ENCODE measurements at places on chromosomes 13 and 19.

GRCh38 chr19:57075801-57076492 is 43.8 kb upstream of the USP29 start:
- no peak for DNase-seq

- DNase-seq: no peak
These were observed 65.9 kb downstream of the ENOX1 start for GRCh38 chr13:43720780-43721397.

DNA sequence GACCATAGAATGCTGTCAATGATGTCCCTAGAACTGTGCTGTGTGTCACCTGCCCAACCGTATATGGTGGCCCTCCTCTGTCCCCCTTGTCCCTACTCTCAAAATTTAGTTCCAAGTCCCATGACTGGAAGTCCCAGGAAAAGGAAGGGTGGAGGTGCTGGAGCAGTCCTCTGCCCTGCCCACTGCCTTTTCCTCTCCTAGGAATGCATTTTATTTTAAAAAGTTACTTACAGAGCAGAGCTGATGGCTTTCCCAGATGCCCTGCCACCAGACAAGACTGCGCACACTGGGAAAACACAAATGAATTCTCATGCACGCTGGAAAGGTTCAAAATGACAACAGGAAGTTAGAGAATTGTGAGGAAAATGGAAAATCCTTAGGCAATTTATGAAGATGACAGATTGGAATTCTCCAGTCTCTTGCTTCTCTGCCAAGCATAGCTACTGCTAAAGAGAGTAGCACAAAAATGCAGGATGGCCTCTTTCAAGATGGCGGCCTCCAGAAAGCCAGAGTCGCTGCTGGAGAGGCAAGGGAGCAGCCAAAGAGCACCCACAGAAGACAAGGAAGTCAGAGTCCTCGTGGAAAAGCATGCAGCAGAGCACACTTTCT is 117.1 kb upstream of the TSC22D1 start:
- DNase-seq: no peak

DNA sequence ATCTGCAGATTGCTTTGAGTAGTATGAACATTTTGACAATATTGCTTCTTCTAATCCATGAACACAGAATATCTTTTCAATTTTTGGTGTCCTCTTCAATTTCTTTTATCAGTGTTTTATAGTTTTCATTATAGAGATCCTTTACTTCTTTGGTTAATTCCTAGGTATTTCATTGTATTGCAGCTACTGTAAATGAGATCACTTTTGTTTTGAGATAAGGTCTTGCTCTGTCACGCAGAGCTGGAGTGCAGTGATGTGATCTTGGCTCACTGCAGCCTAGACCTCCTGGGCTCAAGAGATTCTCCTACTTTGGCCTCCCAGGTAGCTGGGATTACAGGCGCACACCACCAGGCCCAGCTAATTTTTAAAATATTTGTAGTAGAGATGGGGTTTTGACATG is 9.8 kb downstream of the CYP2A7 start:
- DNase-seq: no peak

GRCh38 chr13:60135344-60135743 is 28.4 kb downstream of the DIAPH3 start:
- DNase-seq: no peak

DNA sequence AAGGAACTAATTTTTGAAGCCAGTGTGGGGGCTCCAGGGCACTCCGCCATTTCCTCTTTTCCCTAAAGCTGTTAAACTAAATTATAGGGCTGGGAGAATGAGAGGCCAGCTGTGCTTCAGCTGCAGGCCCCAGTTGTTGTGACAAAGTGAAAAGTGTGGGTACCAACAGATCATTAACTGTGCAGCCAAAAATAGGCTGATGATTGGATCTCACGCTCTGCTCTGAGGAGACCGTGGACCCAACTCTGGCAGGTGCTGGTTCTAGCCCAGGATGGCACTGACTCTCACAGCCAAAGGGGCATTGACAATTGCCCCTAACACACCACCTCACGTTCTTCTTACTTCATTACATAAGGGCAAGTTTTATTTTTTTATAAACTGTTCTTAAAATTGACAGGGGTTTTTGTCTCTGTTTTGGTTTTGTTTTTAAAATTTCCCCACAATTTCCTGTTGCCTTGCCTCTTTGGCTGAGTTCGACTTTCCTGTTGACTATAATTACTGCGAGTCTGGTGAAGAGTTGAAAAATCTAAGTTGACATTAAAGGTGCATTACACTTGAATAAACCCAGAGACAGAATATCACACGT is 391.0 kb downstream of the FGF9 start:
- DNase-seq: no peak

- peak; percentile 39 for DNase-seq
These were observed 55.8 kb upstream of the KCTD15 start for GRCh38 chr19:33740811-33741396.

GRCh38 chr19:49116544-49116943 is 2.4 kb downstream of the LIN7B start:
- DNase-seq: no peak

- DNase-seq: peak; percentile 49
These were observed 26.3 kb upstream of the INTS6 start for GRCh38 chr13:51479199-51479523.

DNA sequence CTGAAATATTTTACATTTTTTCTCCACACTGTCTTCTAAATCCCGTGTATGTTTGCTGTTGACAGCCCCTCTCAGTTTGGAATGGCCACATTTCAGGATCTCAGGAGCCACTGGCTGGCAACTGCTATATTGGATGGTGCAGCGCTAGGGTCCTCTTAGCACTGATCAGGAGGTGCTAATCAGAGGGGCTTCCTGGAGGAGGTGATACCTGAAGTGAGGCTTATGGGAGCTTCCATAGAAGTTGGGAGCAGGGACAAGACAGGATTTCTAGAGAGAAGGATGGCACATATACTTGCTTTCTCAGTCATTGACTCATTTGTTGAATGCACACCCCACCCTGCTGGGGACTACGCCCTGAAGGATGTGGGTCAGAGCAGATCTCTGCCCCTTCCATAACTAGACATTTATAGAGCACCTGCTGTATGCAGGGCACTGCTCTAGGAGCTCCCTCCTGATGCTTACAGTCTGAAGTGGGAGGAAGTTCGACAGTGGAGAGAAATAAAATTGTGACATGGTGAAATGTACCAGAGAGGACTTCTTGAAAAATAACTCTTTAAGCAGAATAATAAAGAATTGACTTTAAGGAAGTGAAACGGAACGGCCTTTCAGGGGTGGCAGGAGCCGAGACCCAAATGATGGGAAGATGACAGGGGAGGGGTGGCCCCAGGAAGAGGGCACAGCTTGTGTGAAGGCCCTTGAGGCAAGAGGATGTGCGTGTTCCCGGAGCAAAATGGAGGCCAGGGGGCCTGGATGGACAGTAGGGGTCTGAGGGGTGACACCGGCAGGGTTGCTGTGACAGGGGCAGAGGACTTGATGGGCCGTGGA is 13.1 kb downstream of the AP2A1 start:
- no peak for DNase-seq

DNA sequence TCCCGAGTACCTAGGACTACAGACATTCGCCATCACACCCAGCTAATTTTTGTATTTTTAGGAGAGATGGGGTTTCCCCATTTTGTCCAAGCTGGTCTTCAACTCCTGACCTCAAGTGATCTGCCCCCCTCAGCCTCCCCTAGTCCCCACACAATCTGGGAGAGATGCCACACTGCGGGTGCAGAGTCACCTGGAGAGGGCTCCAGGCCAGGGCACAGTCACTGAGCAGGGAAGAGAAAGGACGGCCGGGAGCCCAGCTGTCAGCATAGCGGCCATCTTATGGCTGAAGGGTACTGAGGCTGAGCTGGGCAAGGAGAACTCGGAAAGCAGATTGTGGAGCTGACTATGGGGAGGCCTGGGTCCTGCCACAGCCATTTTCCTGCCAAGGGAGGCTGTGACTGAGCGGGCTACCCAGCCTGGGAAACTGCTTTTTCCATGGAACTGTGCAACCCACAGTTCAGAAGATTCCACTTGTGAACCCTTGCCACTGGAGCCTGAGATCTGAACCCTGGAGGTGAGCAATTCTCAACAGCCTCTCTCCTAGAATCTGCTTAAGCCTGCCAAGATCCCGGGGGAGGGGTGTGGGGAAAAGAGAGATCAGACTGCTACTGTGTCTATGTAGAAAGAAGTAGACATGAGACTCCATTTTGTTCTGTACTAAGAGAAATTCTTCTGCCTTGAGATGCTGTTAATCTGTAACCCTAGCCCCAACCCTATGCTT is 109.2 kb downstream of the ZNF486 start:
- no peak for DNase-seq

DNA sequence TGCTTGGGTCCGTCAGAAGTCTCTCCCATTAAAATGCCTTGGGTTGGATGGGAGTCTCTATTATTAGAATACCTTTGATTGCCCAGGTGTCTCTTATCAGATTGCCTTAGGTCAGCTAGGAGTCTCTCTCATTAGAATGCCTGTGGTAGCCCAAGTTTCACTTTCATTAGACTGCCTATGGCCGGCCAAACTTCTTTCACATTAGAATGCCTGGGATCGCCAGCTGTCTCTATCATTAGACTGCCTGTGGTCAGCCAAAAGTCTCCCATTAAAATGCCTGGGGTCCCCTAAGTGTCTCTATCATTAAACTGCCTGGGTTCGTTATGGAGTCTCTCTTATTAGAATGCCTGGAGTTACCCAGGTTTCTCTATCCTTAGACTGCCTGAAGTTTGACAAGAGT is 1476.7 kb downstream of the UQCRFS1 start:
- no peak for DNase-seq

GRCh38 chr13:98054301-98054700 is 88.6 kb upstream of the FARP1 start:
- DNase-seq: no peak

DNA sequence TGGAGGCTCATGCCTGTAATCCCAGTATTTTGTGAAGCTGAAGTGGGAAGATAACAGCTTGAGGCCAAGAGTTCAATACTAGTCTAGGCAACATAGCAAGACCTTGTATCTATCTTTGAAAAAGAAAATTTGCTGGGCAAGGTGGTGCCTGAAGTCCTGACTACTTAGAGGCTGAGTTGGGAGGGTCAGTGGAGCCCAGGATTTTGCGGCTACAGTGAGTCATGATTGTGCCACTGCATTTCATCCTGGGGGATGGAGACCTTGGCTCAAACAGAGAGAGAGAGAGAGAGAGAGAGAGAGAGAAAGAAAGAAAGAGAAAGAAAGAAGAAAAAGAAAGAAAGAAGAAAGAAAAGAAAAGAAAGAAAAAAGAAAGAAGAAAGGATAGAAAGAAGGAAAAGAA is 1872.3 kb upstream of the PCDH20 start:
- DNase-seq: no peak

GRCh38 chr13:95540888-95541287 is 11.6 kb upstream of the CLDN10 start:
- no peak for DNase-seq

- no peak for DNase-seq
These were observed 17.0 kb downstream of the EPS8L1 start for GRCh38 chr19:55092423-55093318.

GRCh38 chr19:51161266-51161665 is 19.2 kb downstream of the SIGLEC7 start:
- no peak for DNase-seq

DNA sequence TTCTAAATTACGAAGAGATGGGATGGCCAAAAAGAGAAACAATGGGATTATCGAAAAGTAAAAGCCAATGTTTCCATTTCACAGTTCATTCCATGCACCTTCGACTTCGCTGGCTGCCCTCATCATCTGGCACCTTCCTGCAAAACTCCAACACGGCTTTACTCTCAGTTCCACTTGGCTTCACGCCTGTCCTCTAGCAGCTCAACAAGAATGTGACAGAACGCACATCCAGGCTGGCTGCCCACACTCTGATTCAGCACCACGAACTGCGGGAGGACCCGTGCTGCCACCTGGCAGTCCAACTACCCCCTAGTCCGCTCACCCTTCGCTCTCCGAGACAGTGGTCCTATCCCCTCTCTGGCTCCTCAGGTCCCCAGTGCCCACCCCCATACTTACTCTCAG is 11.7 kb downstream of the ATP7B start:
- peak; percentile 25 for DNase-seq

DNA sequence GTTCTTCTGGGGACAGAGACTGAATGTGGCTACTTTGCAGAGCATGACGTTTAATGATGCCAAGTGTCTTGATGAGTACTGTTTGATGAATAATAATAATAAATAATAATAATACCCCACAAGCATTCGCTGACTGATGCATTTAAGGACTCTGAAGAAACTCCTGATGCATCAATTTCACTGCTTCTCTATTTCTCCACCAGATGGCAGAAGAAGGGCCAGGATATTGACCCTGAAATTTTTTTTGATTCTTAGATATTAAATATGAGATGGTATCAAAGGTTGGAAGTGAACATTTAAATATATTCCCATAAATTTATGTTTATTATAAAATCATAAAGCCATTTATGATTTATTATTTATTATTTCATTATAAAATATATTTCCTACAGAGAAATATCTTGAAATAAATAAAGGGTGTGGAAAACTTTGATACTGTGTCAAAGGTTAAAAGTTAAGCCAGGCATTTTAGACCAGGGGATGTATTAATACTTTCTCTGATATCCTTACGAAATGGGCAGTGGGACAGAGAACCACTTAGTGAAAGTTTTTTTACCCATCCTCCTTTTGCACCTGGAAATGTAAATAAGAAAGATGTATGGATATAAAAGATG is 170.9 kb downstream of the LACC1 start:
- peak; percentile 18 for DNase-seq

GRCh38 chr13:103605546-103606326 is 539.5 kb upstream of the SLC10A2 start:
- no peak for DNase-seq

GRCh38 chr19:46066471-46066870 is 25.7 kb upstream of the IGFL4 start:
- DNase-seq: no peak

- DNase-seq: no peak
These were observed 6.0 kb downstream of the PCDH8 start for GRCh38 chr13:52842441-52842840.

All from AG08396 (cell line).